Effector CD4-positive, alpha-beta T cell (primary cell): ENCODE measurements at places on chromosomes 11 and 22.

- no peak for DNase-seq
Measured at GRCh38 chr11:16805938-16806337, 67.5 kb downstream of the C11orf58 start.

GRCh38 chr22:49569286-49570031 lies 258.2 kb downstream of the BRD1 start:
- DNase-seq = no peak

DNA sequence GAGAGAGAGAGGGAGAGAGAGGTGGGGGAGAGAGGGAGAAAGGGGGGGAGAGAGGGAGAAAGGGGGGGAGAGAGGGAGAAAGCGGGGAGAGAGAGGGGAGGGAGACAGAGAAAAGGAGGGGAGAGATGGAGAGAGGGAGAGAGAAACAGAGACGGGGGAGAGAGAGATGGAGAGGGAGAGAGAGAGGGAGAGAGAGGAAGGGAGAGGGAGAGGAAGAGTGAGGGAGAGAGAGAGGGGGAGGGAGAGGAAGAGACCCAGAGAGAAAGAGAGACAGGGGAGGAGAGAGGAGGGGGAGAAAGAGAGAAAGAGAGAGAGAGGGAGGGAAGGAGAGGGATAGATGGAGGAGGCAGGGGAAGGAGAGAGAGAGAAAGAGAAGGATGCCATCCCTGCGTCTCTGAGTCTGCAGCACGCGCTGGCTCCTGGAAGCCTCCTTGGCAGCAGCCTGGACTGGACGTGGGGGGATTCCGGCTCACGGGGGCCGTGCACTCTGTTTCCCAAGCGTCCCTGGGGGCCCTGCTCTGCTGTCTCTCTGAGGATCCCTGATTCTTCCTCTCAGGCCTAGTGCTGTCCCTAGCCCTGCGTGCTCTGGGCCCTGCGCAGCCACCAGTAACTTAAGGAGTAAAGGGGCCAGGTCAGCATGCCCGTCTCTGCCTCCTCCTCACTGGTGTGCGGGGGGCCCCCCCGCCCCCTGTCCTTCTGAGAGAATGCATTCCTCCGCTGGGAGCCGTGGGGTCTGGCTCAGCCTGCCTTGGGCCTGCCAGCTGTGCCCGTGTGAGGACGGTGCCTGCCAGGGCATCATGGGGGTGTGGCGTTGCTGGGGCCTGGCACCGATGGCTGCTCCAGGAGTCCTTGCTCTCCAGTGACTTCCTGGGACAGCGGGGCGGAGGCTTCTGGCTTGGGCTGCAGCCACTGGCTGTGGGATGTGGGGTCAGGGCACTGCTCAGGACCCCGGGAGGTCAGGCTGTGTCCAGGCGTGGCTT lies 429.5 kb downstream of the TBC1D22A start:
- no peak for DNase-seq

- DNase-seq = no peak
Measured at GRCh38 chr11:22304337-22304961, 33.7 kb upstream of the SLC17A6 start.

GRCh38 chr11:79956061-79956460 lies 515.2 kb upstream of the TENM4 start:
- no peak for DNase-seq

DNA sequence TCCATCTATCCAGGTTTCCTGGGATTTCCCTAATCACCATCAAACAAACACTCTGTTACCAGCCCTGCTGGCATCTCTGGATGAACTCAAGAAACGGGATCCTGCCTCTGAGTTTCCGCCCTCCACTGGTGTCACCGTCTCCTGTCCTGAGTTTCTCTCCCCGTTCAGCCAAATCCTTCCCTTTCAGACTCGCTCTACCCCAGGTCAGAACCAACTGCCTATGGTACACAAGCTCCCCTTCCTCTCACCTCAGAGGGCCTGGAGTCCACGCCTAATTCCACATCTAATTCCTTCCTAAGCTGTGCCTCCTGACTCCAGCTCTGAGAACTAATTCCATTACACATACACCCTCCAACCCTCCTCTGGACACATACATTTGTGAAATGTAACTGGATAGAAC lies 96.1 kb downstream of the SHANK2 start:
- no peak for DNase-seq

DNA sequence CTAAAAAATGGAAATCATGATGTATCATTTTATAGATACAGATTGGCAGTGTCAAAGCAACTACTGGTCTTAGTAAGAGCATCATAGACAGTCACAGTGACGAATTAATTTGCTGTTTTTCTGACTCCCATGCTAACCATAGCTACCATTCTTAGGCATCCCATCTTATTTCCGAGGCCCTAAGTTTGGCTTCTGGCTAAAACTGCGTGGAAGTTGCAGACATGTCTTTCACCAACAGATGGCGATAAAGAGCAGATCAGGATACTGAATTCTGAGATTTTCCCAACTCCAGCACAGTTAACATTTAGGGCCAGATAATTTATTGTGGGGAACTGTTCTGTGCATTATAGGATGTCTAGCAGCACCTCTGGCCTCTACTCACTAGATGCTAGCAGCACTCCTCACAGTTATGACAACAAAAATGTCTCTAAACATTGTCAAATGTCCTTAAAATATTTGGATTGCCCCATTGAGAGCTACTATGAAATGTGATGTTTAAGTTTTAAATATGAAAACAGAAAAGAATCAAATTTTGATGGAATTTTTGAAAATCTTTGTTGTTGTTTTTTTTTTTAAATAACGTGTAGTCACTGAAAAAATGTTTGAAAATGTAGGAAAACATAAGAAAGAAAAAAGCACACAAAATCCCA lies 16.3 kb downstream of the OR2AG2 start:
- DNase-seq = no peak

GRCh38 chr11:74681686-74682651 lies 49.3 kb downstream of the CHRDL2 start:
- DNase-seq = no peak
